EH (cell line): ENCODE measurements at places on chromosomes 11 and 22.

DNA sequence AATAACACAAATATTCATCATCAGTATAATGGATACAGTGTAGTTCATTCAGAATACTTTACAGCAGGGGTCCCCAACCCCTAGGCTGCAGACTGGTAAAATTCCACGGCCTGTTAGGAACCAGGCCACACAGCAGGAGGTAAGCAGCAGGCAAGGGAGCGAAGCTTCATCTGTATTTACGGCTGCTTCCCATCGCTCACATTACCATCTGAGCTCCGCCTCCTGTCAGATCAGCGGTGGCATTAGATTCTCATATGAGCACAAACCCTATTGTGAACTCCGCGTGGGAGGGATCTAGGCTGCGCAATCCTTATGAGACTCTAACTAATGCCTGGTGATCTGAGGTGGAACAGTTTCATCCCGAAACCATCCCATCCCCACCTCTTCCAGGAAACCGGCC lies 125.1 kb downstream of the SERGEF start:
- DNase-seq: no peak

- DNase-seq: peak; percentile 51
These were observed 27.1 kb downstream of the TSKU start for GRCh38 chr11:76810151-76810853.

- DNase-seq: peak; percentile 81
These were observed 63.9 kb upstream of the CSNK2A3 start for GRCh38 chr11:11416917-11417316.

DNA sequence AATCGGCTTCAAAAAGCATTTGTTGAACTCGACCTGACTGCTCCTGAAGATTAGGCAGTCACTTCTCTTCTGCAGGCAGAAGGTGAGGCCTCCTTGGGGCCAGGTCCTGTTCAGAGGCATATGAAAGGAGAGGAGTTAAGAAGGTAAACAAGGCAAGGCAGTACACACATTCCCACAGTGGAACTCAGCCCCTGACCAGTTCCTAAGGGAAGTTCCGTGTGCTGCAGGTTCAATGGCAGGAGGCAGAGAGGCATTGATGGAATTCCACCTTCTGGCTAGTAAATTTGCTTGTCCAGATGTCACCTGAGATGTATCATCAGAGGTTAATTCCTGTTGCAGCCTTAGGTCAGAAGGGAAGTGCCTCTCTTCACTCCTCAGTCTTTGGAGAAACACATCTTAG lies 337.0 kb upstream of the MTNR1B start:
- no peak for DNase-seq

DNA sequence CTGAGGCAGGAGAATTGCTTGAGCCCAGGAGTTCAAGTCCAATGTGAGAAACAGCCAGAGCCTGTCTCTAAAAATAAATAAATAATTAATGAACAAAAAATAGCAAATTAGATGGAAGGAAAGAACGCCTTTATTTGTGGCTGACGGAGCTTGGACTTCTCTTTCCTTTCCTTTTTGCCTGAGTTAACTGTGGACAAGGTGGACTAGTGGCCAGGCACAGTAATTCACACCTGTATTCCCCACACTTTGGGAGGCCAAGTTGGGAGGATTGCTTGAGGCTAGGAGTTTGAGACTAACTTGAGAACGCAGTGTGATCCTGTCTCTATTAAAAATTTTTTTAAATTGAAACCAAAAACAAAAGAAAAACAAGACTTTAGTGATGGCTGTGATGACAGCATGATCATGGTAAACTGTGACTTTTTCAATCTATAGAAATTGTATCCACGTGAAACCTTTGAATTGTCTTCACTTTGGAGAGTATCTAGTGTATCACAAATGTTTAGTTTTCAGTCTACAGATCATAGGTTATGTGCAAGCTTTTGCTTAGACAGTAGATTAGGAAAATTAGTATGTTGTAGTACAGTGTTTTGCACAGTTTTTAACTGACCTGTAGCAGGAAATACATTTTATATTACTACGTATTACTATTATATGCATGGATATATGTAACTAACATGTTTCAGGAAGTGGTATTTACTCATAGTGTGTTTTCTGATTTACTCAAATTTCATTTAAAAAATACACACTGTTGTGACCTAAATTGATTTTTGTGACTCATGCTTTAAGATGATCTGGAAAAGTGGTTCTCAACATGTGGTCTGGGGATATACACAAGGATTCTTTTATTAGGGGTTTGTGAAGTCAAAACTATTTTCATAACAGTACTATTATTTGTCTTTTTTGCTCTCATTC lies 42.1 kb downstream of the KDM2A start:
- peak; percentile 37 for DNase-seq

GRCh38 chr22:43633631-43634285 lies 178.3 kb downstream of the EFCAB6 start:
- DNase-seq: no peak
